GF-D8 (cell line): ENCODE measurements at places on chromosomes 11 and 22.

DNA sequence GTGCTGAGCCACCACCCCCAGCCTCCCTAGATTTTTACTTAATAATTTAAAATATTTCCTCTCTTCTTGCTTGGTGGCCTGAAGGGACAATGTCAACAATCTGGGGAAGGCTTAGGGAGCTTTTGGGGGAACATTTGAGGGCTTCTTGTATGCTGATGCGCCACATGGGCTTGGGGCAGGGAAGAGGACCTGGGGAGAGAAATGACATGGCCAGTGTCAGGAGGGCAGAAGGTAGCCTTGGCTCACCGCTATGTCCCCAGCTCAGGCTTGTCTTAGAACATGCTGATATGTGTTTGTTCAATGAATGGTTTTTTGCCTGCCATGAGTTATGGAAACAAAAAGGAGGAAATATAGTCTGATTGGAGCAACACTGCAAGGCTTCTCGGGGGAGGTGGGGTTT is 51.6 kb downstream of the ST14 start:
- DNase-seq, result no peak

GRCh38 chr11:114259124-114259526 is 37.1 kb upstream of the NNMT start:
- no peak for DNase-seq

DNA sequence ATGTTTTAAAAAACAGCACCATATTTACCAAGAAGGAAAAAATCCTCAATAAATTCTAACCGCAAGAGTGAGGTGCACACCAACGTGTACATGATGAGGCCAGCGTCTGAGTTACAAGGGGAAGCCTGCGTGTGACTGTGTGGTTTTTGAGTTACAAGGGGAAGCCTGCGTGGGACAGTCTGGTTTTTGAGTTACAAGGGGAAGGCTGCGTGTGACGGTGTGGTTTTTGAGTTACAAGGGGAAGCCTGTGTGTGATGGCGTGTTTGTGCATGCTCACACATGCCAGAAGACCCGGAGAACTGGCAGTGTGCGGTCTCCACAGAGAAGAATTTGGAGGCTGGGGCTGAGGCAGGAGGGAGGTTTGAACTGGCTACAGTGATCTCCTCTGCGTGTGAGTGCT is 1376.4 kb downstream of the TBC1D22A start:
- DNase-seq, result no peak

GRCh38 chr22:46830841-46831240 is 68.4 kb downstream of the TBC1D22A start:
- DNase-seq, result no peak

DNA sequence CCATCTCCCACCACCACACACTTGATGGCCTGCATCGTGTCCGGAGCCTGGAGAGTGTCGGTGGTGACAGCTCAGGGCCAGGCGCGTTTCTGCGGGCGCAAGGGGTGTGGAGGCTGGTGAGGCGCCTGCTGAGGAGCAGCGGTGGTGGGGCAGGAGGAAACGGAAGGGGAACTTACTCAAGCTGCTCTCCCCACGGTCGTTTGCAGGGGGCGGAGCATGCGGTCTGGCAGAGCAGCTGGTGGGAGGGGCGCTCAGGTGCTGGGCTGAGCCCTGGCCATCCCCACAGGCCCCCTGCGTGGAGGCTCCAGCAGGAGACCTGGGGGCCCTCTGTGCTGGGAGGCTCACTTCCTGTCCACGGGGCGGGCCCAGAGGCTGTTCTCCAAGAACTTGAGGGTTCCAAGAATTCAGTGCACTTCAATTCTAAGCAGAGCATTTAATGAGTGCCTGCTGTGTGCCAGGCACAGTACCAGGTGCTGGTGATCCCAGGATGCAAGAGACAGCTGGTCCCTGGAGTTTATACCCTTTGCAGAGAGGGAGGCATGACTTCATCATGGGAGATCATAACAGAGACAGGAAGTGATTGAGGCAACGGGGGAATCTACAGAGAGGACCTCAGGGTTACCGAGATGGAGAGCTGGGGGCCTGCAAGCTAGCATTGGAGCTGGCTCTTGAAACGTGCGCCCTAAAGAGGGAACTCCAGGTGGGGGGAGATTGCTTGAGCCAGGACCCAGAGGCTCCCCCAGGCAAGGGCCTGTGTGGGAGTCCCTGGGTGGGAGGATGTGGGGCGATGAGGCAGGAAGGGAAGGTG is at the start of gene RAC2:
TSS of gene RAC2 (minus strand) at position 156 of the 808 bp plus-strand sequence. CDS start at position 35, 121 bp downstream.
- peak; percentile 99 for DNase-seq

- no peak for DNase-seq
Measured at GRCh38 chr22:48495751-48496080, 1332.0 kb downstream of the BRD1 start.

DNA sequence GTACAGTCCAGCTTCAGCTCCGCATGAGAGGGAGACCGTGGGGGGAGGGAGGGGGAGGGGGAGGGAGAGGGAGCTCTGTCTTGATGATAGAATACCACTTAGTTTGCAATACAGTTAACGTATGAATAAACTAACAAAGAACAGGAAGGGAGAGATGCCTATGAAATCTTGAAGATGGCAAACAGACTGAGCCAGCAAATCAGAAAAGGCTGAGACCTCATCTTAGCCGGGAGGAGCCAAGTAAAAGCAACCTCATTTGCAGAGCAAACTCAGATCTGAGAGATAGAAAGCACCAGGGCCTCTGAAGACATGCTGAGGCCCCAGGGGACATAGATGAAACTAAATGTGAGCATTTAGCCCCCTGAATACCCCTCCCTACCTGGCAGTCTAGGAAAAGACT is 23.0 kb downstream of the APLP2 start:
- DNase-seq, result no peak

GRCh38 chr11:79159657-79160450 is 281.0 kb downstream of the TENM4 start:
- no peak for DNase-seq

DNA sequence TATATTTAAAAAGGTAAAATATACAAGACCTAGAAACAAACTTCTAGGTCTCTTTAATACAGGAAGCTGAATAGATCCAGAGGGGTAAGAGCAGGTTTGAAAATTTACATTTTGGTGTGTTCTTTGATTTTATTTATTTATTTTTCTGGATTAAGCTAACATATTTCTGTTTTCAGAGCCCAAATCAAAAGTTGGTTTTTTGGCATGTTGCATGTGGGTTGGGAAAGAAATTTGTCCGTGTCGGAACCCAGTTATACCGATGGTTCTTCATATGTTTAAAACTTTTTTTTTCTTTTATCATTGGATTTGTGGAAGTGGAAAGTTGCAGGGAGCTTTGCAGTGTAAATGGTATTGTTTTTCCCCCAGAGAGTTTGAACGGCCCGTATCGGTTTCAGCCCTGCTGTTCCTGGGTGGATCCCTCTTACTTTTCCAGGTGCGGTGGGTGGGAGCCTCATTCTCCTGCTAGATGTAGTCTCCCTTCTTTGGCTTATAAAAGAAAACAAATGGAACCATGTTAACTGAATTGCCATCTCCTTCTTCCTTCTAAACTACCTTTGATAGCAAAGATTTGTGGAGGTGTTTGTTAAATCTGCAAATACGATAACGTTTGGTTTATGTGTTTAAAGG is 746 bp downstream of the CTNND1 start:
- DNase-seq, result no peak

- DNase-seq, result no peak
Measured at GRCh38 chr22:47696776-47697175, 934.3 kb downstream of the TBC1D22A start.

GRCh38 chr11:69239641-69240040 is 54.3 kb upstream of the MYEOV start:
- no peak for DNase-seq

- DNase-seq, result no peak
Measured at GRCh38 chr22:50701076-50701419, 28.4 kb downstream of the SHANK3 start.

GRCh38 chr11:121249039-121249663 is 43.4 kb upstream of the SC5D start:
- DNase-seq, result peak; percentile 59

GRCh38 chr11:133955945-133956421 is 785 bp downstream of the IGSF9B start:
- no peak for DNase-seq

GRCh38 chr22:42296381-42296853 is 26.0 kb upstream of the TCF20 start:
- no peak for DNase-seq

DNA sequence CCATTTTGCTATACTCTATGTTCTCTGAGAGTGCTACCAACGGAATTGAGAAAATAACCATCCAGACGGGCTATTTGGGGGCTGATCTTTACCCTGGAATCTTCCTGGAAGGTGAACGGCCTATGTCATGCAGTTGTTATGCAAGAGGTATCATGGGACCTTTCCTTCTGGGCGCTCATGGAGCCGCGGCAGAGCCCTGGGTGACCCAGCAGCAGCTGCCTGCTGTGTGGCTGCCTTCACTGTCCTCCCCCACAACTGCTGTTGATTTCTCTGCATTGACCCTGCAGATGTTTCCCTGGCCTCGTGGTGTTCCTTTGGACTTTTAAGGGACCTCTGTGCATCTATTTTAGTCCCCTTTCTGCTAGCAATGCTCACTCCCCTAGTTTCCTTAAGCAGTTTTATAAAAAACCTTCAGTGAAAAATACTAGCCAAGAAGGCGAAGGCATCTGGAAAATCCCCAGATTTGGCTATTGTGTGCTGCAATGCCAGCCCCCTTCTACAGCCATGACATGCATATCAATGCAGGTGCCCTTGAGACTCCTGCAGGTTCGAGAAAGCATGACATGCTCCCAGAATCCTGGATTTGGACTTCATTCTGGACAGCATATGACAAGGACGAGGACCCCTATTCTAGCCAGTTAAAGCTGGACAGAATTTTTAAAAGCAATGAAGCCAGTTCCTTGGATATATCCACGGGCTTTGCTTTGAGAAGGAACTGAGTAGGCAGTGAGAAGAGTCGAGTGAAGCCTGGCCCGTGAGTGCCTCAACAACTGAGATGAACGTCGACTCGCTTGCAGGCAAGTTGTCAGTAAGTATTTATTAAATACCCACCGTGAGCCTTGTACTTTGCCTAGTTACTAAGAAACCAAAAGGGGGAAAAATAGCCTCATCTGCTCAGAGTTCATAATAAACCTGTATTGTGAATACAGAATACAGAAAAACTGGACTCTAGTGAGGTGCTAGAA is at the start of gene SLC25A18:
TSS of gene SLC25A18 (plus strand) at position 593 of the 965 bp plus-strand sequence. CDS start 16,447 bp downstream, outside the sequence.
- peak; percentile 7 for DNase-seq

DNA sequence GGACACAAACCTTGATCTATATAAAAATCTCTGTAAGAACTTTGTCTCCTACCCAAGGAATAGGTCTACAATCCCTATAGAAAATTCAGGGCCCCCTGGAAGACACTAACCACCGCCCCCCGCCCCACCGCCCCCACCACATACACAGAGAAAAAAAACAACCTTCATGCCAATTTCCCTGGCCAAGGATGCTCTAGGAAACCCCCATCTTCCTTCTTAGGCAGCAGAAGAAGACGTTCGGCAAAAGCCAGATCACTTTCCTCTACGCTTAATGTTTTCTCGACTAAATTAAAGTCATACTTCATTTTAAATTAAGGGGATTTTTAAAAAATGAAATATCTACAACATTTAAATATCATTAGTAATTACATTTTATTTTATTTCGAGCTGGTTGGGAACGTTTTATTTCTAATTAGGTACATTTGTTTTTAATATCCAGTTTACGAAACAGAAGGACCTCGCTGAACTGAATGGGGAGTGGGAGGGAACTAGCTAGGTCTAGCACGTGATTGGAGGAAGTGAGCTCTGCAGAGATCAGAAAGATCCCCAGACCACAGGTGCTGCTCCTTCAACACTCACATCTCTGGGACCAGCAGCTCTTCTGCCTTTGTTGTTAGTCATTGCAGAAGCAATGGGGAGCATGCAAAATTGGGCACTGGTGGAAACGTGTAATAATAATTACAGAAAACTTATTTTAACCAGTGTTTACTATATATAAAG is 472.3 kb downstream of the MN1 start:
- DNase-seq, result no peak

DNA sequence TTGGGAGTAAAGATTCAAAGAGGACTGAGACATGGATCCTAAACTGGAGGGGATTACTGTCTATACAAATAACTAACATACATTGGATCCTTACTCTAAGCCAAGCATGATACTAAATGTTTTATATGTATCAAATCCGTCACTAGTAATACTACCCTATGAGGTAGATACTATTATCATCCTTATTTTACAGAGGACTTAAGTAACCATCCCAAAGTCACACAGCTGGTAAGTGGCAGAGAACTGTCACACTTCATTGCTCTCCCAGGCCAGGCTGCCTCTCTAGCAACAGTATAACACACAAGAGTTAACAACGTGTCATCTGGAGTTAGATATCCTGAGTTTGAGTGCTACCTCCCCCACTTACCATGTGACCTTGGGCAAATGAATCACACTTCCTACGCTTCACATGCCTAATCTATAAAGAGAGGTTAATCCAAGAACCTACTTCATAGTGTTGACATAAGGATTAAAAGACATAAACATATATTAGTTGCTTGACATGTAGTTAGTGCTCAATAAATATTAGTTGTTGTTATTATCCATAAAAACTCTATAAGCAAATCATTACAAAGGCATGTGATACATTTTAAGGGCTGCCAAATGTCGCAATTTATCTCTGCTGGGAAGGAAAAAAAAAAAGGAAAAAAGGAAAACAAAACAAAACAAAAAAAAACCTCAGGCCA is 33.8 kb upstream of the SPON1 start:
- DNase-seq, result no peak

DNA sequence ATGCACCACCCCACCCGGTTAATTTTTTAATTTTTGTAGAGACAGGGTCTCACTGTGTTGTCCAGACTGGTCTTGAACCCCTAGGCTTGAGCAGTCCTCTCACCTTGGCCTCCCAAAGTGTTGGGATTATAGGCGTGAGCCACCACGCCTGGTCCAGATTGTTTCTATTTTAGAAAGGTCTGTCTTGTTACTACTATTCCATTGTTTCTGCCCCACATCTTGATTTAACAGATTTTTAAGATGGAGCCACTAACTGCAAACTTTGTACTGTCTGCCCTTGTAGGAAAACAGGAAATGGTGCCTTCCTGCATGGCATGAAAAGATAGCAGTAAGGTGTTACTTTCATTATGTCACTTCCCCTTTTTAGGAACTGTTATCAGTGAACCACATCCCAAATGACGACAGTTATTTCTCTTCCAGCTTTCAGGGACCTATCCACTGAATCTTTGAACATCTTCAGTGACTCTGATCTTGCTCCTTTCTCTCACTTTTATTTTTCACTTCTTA is 23.2 kb downstream of the TAF1D start:
- DNase-seq, result peak; percentile 95
